T-helper 1 cell treated with Interleukin-12 subunit alpha and Interleukin-12 subunit beta and Interleukin-4 antibody, amounts not matched to agents 30 ng/mL and 1 ng/mL, for 36 hours (primary cell): ENCODE measurements at places on chromosomes 4 and X. TPM values are rescaled to one million over a fixed set of nuclear protein-coding genes. Genes with fewer than 3 reads are reported as not detected.

TBL1X gene
- 26.0 and 34.8 TPM in 2 replicates for total RNA-seq

ARHGAP6 gene
- total RNA-seq = not detected in 2 replicates

ATP1B4 gene
- total RNA-seq = not detected in 2 replicates

FBXW7 gene
- total RNA-seq = 58.3 and 58.7 TPM in 2 replicates

STBD1 gene
- total RNA-seq = 1.9 and 2.3 TPM in 2 replicates

F8A2 gene
- not detected in 2 replicates for total RNA-seq

ENOX2 gene
- 12.7 TPM in 2 replicates for total RNA-seq

CHRNA9 gene
- not detected in 2 replicates for total RNA-seq

ALG13 gene
- 42.5 and 49.2 TPM in 2 replicates for total RNA-seq

PAGE2B gene
- total RNA-seq = 0.63 TPM in 1 of 2 replicates, not detected in the other

HSPA4L gene
- total RNA-seq = 0.66 and 0.83 TPM in 2 replicates

PDLIM3 gene
- not detected in 2 replicates for total RNA-seq

WDR19 gene
- total RNA-seq = 15.3 and 15.8 TPM in 2 replicates

PRKX gene
- total RNA-seq = 115 and 119 TPM in 2 replicates

ZFP92 gene
- total RNA-seq = 2.5 TPM in 2 replicates

BANK1 gene
- 0.44 and 0.66 TPM in 2 replicates for total RNA-seq

SULT1E1 gene
- total RNA-seq = not detected in 2 replicates

ARHGAP10 gene
- 11.5 and 12.8 TPM in 2 replicates for total RNA-seq

TSR2 gene
- total RNA-seq = 33.9 and 34.8 TPM in 2 replicates

GAGE12F gene
- total RNA-seq = not detected in 2 replicates

KLKB1 gene
- 0.46 and 0.64 TPM in 2 replicates for total RNA-seq

RUFY3 gene
- 9.3 and 13.5 TPM in 2 replicates for total RNA-seq

RNF212 gene
- 2.1 and 2.6 TPM in 2 replicates for total RNA-seq

KDR gene
- not detected in 2 replicates for total RNA-seq

GSX2 gene
- total RNA-seq = not detected in 2 replicates

VGLL1 gene
- total RNA-seq = not detected in 2 replicates

ADGRG4 gene
- not detected in 2 replicates for total RNA-seq

STOX2 gene
- 0.12 TPM in 1 of 2 replicates, not detected in the other for total RNA-seq

NXF2 gene
- not detected in 2 replicates for total RNA-seq

OPN1MW2 gene
- not detected in 2 replicates for total RNA-seq

PRRG1 gene
- not detected in 2 replicates for total RNA-seq

MAGEA10 gene
- not detected in 2 replicates for total RNA-seq

PDCL2 gene
- total RNA-seq = not detected in 2 replicates

MAGEA4 gene
- total RNA-seq = not detected in 2 replicates

NDST3 gene
- not detected in 2 replicates for total RNA-seq

HOPX gene
- 93.4 and 96.6 TPM in 2 replicates for total RNA-seq

OTUD6A gene
- not detected in 2 replicates for total RNA-seq

PAGE5 gene
- not detected in 2 replicates for total RNA-seq

SYTL5 gene
- total RNA-seq = not detected in 2 replicates
